Stimulated activated CD4-positive, alpha-beta T cell treated with anti-CD3 and anti-CD28 coated beads, Interleukin-2, amount 100 ng/mL, for 4 hours (primary cell): ENCODE measurements at places on chromosomes 4 and X.
A peak's percentile ranks its signal among the peaks of the same experiment; 100 is the strongest.

DNA sequence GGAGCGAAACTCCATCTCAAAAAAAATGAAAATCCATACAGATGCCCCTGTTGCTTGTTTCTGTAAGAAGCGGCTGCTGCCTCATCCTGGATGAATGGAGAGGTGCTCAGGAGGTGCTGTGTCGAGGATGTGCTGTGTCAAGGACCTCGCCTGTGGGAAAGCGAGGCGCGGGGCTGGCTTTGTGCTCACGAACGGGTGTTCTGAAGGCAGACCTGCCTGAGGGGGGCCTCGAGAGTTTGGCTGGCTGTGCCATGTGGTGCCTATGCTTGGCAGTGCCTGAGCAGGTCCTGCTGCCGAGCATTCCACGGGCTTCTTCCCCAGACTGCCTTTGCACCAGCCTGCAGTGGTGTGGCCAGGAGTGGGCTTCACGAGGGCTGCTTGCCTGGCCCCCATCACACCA, 61.5 kb downstream of the NSD2 start:
- DNase-seq: no peak

DNA sequence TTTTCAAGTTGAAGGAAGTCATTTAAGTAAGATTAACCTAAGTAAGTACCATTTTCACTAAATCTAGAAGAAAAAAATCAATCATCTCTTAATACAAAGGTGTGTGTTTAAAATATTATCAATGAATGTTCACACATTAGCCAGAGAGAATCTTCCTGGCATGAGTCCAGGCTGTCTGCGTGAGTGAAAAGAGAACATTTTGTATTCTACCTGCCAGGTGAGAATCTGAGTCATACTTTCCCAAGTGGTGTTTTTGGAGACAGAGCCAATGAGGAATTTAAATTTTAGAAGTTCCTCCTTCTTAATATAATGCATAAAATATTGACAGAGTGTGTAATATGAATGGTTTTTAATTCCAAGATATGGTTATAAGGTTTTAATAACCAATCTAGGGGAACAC, 371.8 kb upstream of the NR3C2 start:
- DNase-seq: no peak

GRCh38 chr4:152340818-152341217, 195.1 kb downstream of the FBXW7 start:
- DNase-seq: no peak

DNA sequence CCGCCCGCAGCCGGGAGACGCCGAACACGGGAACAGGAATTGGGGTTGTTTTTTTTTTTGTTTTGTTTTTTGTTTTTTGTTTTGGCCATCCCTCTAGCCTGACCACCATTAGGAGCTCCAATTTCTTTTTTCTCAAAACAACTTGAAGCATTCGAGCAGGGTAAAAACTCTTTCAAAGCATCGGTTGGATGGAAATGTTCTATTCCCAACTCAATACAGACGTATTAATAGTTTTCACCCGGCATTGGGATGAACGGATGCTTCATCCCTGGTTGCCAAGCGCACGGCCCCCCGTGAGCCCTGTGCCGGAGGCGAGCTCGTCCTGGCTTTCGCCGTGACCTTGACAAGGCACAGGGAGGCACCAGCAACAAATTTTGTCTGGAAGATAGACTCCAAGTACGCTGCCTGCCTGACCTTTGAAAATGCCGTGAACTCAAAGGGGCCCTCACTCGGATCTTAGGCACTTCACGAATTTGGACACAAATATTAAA, 352 bp upstream of the MAP3K15 start:
- no peak for DNase-seq

GRCh38 chr4:183876268-183876934, 28.7 kb upstream of the STOX2 start:
- no peak for DNase-seq

- DNase-seq: no peak
Measured at GRCh38 chr4:151418385-151418784, 9.4 kb downstream of the FHIP1A start.

- no peak for DNase-seq
Measured at GRCh38 chr4:168711197-168712140, 214.6 kb downstream of the PALLD start.

DNA sequence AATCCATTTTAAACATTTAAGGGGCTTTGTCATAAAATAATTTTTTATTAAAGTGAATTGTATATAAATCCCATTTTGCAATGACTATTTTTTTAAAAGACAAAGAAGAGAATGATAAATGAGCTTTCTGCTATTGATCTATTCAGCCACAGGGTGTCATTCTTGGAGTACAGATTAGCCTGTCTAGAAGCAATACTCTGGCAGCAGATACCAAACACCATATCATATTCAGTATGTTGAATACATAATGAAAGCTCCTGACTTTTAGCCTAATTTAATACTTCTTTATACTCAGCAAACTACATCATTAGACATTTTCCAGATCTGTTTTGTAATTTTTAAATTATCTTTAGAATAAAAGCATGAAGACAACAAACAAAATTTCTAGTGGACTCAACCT, 496.3 kb downstream of the PDGFC start:
- DNase-seq: no peak

DNA sequence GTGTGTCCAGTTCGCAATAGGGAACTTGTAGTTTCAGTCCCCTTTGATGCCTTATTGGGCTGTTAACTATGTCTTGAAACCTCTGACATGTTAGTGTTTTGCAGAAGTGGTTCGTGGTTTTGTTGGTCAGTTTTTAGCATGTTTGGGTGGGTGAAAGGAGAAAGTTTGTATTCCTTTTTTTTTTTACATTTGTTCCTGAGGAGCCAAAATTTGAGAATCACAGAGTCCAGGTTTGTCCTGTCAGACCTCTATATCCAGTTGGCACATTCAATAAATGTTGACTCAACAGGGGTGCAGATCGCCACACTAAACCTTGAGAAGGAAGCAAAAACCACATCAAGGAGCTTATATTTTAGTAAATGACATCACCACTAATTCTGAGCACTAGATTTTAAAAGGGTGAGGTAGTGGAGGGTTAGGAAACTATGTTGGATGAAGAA, 26.2 kb downstream of the DLG3 start:
- no peak for DNase-seq

DNA sequence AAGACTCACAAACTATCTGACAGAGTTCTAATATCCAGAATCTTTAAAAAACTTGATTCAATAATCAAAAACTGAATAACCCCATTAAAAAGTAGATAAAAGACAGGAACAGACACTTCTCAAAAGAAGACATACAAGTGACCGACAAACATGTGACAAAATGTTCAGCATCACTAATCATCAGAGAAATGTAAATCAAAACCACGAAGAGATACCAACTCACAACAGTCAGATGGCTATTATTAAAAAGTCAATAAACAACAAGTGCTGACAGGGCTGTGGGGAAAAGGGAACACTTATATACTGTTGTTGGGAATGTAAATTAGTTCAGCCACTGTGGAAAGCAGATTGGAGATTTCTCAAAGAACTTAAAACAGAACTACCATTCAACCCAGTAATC, 138.1 kb upstream of the RASGEF1B start:
- no peak for DNase-seq

- no peak for DNase-seq
Measured at GRCh38 chr4:29708473-29708872, 1011.7 kb upstream of the PCDH7 start.

DNA sequence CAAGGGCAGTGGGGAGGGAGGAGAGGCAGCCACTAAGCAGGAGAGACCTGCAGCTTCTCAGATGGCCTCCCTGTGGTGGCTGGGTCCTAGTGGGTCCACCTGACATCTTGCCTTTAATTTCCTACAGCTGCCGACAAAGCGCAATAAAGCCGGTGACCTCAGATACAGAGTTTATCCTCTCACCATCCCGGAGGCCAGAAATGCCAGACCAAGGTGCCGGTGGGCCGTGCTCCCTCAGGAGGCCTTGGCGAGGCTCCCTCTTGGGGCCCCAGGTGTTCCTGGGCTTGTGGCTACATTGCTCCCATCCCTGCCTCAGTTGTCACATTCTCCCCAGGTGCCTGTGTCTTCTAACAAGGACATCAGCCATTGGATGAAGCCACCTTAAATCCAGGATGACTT, 103.0 kb downstream of the ADRA2C start:
- DNase-seq: no peak

GRCh38 chr4:101125045-101125942, 222.0 kb downstream of the PPP3CA start:
- no peak for DNase-seq

DNA sequence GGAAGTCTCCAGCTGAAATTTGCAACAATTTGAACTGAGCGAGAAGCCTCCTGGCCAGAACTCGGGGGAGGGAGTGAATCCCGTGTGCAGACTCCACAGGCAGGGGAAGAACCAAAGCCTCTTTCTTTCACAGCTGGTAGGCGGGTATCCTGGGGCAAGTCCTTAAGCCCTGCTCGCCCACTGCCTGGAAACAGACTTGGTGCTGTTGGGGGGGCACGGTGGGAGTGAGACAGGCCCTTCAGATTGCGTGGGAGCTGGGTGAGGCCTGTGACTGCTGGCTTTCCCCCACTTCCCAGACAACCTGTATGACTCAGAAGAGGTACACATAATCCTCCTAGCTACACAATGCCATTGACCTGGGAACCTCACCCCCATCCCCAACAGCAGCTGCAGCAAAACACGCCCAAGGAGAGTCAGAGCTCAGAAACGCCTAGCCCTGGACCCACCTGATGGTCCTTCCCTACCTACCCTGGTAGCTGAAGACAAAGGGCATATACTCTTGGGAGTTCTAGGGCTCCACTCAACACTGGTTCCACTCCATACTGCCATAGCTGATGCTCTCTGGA, 22.4 kb upstream of the RLIM start:
- no peak for DNase-seq

DNA sequence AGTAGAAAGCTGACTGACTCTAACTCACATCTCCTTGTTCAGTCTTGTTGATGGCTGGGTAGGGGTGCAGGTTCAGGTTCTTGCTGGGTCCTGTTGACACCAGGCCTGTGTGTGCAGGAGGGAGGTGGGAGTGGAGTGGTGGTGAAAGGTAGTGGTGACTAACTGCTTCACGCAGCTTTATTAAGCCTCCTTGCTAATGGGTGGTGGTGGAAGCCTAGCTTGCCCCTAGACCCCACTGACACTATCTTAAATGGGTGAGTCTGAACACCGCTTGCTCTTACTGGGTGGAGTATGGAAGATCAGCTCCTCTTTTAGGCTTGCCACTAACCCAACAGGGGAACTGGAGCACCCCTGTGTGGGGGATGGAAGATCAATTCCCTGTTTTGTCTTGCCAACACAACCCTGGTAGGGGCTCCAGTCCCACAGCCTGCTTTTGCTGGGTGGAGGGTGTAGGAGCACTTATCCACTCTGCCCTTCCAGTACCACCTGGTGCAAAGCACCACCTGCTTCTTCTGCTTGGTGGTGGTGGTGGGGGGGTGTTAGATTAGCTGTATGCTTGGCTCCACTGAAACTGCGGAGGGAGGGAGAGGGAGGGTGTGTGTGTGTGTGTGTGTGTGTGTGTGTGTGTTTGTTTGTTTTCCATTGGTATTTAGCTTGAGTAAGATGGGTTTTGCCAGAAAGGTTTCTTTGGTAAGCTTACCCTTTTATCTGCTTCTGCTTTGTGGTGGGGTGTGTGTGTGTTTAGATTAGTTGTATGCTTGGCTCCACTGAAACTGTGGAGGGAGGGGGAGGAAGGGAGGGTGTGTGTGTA, 25.6 kb downstream of the KDM6A start:
- no peak for DNase-seq

GRCh38 chrX:39491548-39492297, 606.0 kb downstream of the BCOR start:
- DNase-seq: peak; percentile 61

DNA sequence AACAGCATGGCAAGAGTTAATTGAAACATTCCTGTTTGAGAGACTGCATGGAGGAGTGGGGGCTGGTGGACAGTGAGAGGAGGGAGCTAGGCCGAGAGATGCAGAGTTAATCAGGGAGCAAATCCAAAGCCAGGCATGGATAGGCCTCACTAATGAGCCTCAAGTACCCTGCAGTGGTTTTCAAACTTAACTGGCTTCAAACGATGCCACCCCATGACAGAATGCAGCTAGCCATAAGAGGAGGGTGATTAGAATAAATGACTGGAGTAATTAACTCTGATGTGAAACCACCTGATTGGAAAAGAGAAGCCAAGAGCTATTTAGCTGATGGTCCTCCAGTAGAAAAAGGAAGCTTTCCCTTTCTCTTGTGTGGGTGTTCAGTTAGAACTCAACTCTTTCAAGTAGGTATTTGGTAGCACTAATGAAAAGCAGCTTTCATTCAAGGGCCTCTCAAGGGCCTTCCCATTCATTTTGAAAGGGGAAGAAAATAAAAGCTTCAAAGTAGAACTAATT, 215.4 kb upstream of the MAB21L2 start:
- DNase-seq: no peak

GRCh38 chr4:56085275-56085674, 136.5 kb downstream of the CEP135 start:
- no peak for DNase-seq

DNA sequence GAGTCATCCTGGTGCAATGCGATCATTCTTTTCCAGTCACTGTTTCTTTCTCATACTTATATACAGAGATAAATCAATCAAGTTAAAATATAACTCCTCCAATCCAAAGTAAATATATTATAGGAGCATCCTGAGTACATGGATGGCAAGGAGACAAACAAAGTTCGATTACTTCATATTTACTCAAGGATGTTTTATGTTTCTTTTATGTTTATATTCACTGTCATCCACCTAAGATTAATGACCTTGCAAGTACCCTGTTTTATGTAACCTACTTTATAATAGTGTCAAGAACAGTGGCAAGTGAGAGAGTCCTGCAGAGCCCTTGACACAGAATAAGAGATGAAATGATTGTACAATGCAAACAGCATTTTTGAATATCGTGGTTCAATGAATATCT, at the start of gene UGT2B11:
TSS of gene UGT2B11 (minus strand) at position 33 of the 400 bp plus-strand sequence. CDS start at position 7, 26 bp downstream.
- DNase-seq: no peak

GRCh38 chr4:2281575-2282343, 19.9 kb upstream of the MXD4 start:
- peak; percentile 33 for DNase-seq

- no peak for DNase-seq
Measured at GRCh38 chr4:76374798-76375197, 46.1 kb downstream of the CCDC158 start.

- no peak for DNase-seq
Measured at GRCh38 chrX:11395859-11396258, 102.6 kb downstream of the AMELX start.

DNA sequence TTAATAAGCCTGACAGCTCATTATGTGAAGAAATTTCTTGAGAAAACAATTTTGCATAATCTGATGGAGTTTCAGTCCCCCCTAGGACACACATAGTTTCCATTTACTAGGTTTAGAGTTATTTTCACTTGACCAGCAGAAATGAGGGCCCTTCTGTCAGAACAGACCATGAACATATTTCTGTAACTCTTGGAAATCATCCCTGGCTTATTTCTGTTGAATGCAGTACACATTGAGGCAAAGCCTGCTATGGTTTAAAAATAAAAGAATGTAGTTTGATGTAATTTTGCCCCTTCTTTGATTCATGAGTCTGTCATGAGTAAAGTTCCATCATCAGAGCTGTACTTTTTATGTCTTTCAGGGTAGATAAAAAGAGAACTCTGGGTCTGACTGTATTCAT, 104.6 kb upstream of the ETNPPL start:
- DNase-seq: no peak
